ENCODE measurements at places on chromosomes 7 and 10.

- no peak for DNase-seq
Measured at GRCh38 chr7:130887182-130887956, 153.4 kb upstream of the KLF14 start.

- peak; percentile 92 for DNase-seq
Measured at GRCh38 chr7:150322833-150323681, at the start of the genes ACTR3C and LRRC61. ACTR3C (minus strand) TSS chr7:150323545; CDS start chr7:150295296, 28,249 bp downstream. LRRC61 (plus strand) TSS chr7:150323355; CDS start chr7:150336862, 13,507 bp downstream.

GRCh38 chr7:27640884-27641574 lies 21.7 kb downstream of the HIBADH start:
- no peak for DNase-seq

DNA sequence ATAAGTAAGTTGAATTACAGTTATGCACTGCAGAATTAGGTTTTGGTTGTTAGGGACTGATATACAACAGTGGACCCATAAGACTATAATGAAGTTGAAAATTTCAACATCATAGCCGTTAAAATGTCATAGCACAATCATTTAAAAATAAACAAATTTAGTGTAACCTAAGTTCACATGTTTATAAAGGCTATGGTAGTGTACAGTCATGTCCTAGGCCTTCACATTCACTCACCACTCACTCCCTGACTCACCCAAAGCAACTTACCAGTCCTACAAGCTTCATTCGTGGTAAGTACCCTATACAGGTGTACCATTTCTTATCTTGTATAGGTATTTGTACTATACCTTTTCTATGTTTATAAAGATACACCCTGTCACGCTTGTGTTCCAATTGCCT lies 113.7 kb downstream of the RAB11FIP2 start:
- DNase-seq: no peak

GRCh38 chr10:49252313-49253034 lies 46.5 kb upstream of the C10orf71 start:
- DNase-seq: no peak

DNA sequence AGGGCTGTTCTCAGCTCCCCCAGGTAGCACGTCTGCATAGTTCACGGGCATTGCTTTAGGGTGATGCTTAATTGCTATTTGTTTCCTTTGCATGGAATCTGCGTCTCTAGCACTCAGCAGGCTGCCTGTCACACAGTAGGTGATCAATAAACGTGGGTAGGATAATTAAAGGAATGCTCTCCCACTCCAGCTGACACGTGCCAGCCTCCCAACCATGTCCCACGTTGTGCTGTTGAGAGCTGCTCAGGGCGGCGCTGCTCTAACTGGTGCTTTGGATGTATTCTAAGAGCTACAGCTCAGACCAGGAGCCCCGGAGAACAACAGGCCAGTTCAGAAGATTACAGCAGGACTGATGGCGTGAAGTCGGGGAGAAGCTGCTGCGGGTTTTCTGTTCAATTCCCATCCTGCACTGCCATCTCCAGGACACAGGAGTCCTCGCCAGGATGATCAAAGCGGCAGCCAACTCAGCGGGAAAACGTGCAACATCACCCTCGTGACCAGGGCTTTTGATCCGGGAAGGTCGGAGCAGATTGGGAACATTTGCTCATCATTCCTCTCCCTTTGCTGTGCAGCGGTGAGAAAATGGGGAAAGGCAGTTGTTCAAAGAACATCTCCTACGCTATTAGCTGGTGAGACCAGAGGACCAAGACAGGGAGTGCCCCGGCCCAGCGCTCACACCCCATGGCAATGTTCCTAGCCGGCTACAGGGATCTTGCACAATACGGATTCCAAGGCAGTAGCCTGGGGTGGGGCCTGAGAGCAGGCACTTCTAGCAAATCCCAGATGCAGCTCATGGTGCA lies 50.5 kb upstream of the FOXK1 start:
- DNase-seq: peak; percentile 66

GRCh38 chr7:43768887-43769272 lies 10.4 kb downstream of the BLVRA start:
- DNase-seq: no peak

DNA sequence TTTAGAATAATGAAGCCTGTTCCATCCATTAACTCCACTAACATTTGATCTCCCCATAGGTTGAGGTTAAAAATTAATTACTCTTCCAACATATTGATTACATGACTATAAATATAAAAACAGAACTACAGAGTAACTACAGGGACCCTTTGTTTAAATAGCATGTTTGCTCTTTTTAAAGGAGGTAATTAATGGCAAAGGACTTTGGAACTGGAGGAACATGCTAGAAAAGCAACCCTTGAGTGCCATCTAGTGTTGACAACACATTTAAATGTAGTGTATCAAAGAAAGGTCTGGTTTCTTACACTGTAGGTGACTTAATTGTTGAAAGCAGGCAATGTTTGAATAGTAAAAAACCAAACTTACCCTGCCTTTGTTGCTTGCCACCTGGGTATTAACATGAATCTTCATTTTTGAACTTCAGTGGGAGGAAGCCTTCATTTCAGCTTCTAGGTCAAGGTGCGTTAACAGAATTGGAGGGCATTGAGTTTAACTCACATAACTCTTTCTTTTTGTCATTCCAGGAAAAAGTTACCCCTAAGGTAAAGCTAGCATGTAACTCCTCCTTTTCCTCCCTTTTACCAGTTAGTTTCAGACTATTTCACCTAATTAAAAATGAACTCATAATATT lies 52.6 kb upstream of the CAPZA2 start:
- DNase-seq: peak; percentile 32

- no peak for DNase-seq
Measured at GRCh38 chr10:98257961-98258360, 10.0 kb downstream of the LOXL4 start.

DNA sequence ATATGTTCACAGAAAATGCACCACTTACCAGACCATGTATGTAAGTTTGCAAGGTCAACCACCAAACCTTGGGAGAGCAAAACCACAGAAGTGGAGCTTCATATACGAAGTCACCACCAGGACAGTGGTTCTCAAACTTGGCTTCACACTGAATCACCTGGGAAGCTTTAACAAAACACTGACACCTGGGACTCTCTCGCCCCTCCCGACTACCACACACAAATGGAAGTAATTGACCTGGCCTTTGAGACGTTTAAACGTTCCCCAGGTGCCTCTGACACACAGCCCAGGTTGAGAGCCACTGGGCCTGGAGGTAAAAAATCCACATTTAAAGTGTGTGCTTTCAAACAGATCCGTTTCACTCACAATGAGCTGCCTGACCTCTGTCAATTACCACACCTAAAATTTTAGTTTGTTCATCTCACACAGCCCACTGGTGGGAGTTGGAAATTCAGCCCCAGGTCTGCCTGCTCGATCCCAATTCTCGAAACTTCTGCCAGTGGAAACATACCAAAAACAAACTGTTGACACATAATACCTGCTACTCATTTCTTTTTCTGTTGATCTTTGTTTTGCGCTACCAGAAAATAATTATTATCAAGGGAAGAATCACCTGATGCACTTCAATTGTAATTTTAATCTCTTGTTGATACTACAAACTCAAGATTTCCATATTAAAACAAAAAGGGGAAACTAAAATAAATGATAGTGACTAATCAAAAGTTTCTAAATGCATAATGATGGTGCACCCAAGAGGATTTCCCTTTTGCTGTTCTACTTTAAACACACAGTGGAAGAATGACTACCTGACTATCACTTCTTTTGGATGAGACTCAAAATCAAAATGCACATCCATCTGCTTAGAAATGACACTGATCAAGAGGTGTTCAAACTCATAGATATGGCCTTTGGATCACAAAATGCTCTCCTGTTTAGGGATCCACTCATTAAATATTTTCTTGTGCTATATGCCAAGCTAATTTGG lies 26.6 kb downstream of the CDNF start:
- no peak for DNase-seq

DNA sequence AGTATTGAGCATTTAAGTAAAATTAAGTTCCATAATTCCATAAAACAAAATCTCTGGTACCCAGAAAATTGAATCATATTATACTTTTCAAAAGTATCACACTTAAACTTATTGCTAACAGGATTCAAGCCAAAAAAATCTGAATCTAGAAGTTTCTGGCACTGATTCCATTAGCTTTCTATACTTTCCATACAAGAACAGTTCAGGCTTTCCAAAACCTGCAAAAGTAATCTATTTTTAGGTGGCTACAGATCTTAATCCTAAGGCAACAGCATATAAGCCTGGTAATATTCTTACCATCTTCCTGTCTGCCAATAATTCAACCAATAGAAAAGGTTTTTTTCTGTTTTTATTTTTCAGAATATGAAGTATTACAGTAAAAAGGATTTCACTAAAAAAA lies 185.0 kb downstream of the CRPPA start:
- DNase-seq: no peak

DNA sequence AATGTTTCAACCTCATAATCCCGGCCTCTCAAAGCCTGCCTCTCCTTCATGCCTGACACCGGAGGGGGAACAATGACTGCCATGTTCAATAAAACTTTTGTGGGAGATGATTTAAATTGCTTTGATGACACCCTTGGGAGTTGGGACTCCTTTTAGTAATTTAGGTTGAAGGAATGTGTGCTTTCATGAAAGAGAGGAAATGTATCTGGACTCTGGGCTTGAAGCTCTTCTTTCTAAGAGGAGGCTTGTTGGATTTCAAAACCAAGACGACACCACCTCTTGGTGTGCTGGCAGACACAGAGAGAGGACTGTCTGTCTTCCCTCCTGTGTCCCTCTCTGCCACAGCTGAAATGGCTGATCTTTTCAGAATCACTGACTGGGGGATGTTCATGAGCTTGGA lies 168.1 kb downstream of the GALNT17 start:
- no peak for DNase-seq

DNA sequence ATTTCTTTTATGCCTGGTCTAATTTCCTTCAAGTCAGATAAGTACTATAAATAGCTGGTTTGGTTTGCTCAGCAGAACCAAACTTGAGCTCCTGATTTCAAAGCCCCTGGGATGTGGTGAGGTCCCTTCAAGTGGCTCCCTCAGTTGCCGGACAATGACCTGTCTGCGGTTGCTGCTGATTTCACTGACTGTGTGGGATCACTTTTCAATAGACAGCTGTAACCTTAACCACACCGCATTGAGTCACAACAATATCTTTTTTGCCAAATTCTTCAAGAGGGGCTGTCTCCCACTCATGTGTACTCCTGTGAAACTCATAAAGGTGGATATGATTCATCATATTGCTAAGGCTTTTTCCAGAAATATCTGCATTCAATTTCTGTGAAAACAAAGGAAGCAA lies 23.1 kb upstream of the ITGA8 start:
- no peak for DNase-seq

GRCh38 chr10:59808896-59809643 lies 55.8 kb upstream of the MRLN start:
- DNase-seq: peak; percentile 88

GRCh38 chr10:63294781-63295180 lies 161.7 kb downstream of the NRBF2 start:
- DNase-seq: no peak

DNA sequence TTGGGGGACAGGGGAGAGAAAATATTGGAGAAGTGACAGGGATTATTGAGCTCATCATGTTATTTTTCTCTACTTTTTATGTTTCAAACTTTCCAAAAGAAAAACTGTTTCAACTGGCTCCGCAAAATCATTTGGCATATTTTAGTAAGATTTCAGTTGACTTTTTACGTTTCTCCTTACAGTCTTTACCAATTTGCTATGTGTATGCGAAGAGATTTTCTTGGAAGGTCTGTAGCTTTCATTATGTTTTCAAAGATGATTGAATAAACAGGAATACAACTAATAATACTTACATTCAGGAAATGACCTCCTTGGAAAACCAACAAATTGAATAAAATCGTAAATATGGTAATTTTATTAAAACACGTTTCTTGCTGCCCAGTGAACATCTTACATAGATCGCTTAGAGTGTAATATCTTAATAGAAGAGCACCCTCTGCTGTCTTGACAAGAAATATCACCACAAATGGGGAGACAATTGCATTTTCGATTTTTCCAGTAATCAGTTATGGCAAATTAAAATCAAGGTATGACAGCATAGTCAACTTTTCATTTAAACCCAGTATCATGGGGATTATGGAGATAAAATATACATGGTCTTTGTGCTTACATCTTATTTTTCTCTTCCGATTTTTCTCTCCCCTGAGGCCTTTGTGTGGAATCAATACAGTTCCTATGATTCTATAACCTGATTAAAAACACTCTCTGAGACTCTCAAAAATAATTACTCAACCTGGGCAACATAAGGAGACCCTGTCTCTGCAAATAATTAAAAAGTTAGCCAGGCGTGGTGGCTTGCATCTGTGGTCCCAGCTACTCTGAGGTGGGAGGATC lies 43.1 kb downstream of the MBL2 start:
- DNase-seq: no peak

DNA sequence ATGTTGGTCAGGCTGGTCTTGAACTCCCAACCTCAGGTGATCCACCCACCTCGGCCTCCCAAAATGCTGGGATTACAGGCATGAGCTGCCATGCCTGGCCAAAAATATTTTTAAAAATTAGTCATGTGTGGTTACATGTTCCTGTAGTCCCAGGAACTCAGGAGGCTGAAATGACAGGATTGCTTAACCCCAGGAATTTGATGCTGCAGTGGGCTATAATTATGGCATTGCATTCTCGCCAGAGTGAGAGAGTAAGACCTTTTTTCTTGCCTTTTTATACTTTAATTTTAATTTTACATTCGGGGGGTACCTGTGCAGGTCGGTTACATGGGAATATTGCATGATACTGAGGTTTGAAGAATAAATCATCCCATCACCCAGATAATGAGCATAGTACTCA lies 86.6 kb upstream of the ZNF92 start:
- DNase-seq: no peak

DNA sequence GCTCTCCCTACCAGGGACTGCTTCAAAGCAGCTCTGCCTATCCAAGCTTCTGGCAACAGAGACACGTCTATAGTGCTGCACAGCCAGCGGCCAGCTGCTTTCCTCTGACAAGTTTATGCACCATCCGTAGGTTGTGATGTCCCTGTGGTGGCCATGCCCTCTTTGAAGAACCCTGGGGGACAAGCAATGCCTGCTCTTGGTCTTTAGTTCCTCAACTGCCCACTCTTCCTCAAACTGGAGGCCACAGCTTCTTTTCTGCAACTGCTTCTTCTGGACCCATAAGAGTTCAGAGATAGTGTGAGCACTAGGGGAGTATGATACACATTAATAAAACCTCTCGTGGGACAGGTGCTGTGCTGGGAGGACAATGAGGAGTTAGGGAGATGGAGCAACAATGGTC lies 164.9 kb downstream of the ELMO1 start:
- DNase-seq: no peak

GRCh38 chr10:48778193-48778857 lies 93.7 kb downstream of the WDFY4 start:
- no peak for DNase-seq

DNA sequence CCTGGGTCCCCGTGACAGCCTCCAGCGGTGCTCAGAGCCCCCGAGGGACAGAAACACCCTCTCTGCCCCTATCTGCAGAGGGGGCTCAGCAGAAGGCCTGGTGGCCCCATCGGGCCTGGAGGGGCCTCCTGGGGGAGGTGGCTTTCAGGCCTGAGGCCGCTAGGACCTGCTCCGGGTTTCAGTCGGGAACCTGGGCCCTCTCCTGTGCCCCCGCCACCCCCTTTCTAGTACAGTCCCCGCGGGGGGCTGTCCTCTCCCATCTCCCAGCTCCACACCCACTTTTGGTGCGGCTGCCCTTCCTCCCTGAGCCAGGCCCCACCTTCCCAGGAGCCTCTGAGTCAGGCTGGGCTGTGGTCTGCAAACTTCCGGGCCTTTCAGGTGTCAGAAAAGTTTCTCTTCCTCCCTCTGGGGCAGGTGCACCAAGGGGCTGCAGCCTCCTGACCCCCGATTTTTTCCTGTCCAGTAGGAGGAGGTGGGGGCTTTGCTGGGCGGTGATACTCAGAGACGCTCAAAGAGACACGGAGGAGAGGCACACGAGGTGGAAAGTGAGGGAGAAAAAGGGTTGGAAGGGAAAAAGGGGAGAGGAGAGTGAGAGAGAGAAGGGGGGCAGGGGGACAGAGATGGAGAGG lies 692 bp downstream of the CARD11 start:
- DNase-seq: no peak

Data from D341Med (cell line).